Midbrain (tissue), 1 donor: ENCODE measurements at places on chromosomes 7 and 10.

DNA sequence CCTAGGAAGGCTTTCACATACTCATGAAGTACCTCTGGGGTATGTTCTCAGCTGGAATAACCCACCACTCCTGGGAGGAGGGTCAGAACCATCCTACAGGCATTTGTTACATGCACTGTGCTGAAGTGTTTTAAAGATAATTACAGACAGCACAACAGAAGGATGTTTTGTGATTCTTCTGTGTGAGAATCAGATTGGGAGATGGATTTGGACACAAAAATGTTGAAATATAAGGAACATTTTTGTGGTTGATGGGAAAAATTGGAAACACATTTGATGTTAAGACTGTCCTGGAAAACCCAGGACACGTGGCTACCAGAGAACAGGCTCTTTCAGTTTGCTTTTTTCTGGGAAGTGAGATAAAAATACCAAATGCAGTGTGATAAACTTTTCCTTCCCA lies 61.4 kb downstream of the BICC1 start:
- no peak for DNase-seq

DNA sequence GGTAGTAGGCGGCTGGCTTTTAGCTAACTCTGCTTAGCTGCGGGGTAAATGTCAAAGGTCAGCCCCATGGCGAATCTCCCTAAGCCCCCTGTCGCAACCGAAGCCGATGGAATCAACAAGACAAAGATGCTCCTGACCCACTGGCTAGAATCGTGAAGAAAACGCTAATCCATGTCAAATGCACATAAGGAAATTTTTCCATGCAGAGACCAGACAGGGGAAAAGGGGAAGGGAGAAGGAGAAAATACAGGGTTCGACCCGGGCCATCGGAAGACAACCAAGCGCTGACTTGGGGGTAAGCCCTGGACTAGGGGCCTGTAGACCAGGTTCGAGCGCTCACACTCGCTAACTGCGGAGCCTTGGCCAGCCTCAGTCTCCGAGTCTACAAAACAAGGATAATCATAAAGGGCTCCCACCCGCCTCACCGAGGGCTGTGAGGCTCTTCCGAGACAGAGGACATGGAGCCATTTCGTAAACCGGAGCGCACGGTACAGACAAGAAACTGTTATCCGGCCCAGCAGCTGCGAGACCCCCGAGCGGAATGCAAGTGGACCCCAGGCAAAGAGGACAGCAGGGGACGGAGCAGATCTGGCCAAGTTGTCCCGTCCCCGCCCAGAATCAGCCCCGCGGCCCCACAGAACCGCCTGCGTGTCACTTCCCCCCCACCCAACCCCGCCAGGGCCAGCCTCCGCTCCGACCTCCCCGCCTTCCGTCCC lies 507 bp downstream of the SAR1A start:
- no peak for DNase-seq

GRCh38 chr7:123622660-123623386 lies 21.2 kb downstream of the ASB15 start:
- no peak for DNase-seq

- DNase-seq = no peak
Observed at GRCh38 chr7:133957845-133958244, 169.3 kb upstream of the LRGUK start.

DNA sequence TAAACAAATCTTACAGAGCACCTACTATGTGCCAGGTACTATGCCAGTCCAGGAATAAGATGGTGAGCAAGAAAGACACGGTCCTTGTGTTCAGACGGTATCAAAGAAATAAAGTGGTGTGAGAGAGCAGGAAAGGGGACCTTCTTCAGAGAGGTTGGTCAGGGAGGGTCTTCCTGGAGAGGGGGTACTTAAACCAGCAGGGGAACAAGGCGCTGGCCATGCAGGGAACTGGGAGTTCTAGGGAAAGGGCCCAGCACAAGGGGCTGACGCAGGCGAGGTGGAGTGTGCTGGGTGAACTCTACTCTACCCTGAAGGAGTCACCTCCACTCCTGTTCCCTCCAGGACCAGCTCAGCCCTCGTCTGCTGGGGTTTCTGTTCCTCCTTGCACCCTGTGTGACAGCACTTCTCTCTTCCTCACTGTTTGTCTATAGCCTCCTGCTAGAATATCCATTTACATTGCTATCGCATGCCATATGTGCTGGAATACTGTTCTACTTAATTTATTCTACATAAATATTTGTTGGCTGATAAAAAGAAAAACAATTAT lies 73.5 kb downstream of the AOAH start:
- no peak for DNase-seq

- DNase-seq = no peak
Observed at GRCh38 chr10:128314686-128315085, 188.5 kb upstream of the MKI67 start.

DNA sequence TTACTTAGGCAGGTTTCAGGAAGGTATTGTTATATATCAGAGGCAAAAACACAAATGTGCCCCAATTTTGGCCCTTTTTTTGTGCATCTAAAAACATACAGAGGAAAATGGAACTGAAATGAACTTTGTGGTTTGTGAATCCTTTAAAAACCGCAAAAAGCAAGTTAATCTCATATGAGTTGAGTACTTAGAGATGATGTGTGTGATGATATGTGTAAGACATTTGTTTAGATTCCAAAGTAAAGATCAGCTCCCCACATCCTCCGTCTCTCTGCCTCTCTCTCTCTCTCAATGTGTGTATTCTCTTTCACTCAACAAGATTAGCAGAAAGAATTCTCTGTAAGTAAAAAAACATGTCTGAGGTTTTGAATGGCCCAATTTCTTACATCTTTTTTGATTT lies 201.9 kb downstream of the MALRD1 start:
- DNase-seq = no peak

GRCh38 chr10:112115781-112116385 lies 67.7 kb downstream of the GPAM start:
- no peak for DNase-seq

DNA sequence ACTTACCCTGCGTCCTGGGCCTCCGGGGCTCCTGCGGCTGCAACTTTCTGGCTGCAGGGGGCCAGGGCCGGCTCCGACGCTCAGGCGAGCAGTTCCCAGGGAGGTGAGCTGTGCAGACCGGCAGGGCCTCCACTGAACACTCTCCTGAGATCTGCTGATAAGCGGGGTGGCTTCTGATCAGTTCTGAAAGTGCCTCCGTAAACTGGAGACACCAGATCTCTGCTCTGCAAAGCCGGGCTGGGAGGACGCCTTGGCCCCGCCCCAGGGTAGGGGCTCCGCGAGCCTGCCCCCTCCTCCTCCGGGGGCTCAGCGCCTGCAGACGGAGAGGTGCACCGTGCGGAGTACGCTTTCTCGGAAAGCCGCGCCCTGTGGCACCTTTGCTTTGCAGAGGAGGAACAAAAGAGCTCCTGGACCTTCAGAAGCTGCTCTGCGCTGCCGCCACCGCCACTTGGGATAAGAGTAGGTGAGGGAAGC lies 141.3 kb upstream of the VKORC1L1 start:
- DNase-seq = no peak

DNA sequence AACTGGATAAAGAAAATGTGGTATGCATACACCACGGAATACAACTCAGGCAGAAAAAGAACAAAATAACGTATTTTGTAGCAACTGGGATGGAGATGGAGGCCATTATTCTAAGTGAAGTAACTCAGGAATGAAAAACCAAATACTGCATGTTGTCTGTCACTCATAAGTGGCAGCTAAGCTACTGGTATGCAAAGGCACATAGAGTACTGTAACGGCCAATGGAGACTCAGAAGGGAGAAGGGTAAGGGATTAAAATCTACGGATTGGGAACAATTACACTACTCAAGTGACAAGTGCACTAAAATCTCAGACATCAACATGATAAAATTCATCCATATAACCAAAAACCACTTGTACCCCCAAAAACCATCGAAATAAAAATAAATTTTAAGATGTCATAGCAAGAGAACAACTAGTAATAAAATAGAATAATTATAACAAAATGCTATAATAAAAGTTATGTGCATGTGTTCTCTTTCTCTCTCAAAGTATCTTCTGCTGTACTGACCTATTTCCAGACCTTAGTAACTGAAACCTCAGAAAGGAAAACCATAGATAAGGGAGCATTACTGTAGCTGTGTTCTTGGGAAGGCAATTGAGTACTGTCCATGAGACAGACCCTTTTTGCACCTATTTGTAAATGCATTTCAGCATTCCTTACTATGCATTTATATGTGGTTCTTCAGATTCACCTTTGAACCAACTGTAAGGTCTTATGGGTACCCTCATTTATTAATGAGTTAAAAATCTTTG lies 6.7 kb upstream of the NEBL start:
- no peak for DNase-seq
